ENCODE measurements at places on chromosomes 7 and 10. TPM values are rescaled to one million over a fixed set of nuclear protein-coding genes. Genes with fewer than 3 reads are reported as not detected.

DNAAF5 gene
- 47.3 TPM for total RNA-seq

COL26A1 gene
- not detected for total RNA-seq

PIP4K2A gene
- total RNA-seq = 116 TPM

MBL2 gene
- total RNA-seq = not detected

ELFN1 gene
- 0.22 TPM for total RNA-seq

GRCh38 chr7:44077061-44077460, 5.3 kb downstream of the POLM start:
- no peak for DNase-seq

GRCh38 chr10:83945982-83946718, 193.2 kb upstream of the GHITM start:
- DNase-seq = no peak

DNA sequence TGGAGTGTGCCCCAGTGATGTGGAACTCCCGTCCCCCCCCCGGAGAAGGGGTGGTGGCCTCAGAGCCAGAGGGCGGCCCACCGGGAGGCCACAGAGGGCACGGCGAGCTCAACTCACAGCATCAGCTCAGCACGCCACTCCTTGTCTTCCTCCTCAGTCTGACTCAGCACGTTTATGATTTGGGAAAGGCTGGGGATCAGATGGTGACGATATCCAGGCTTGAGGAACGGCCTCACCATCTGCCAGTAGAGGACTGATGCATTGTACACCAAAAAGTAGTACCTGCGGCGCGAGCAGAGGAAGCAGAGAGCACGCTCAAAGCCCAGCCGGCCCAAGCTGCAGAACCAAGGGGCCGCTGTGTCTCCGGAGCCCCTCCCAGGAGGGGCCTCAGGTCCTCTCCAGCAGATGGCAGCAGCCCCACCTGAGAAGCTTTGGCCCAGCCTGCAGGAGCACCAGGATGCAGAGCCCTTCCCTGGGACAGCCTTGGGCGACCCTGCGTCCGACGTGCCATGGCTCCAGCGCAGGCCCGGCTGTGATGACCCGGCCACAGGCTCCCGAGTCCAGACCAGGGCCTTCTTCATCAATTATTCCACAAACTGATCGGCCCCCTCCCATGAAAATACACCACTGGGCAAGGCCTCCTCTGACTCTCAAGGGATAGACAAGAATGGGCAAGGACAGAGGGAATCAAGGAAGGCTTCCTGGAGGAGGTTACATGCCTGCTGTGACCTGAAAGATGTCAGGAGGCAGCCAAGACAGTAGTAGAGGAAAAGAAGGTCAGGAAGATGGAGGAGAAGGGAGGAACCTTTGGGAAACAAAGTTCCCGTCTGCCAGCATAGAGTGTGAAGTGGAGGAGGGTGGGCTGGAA, 3.7 kb downstream of the CFAP46 start:
- no peak for DNase-seq

DNA sequence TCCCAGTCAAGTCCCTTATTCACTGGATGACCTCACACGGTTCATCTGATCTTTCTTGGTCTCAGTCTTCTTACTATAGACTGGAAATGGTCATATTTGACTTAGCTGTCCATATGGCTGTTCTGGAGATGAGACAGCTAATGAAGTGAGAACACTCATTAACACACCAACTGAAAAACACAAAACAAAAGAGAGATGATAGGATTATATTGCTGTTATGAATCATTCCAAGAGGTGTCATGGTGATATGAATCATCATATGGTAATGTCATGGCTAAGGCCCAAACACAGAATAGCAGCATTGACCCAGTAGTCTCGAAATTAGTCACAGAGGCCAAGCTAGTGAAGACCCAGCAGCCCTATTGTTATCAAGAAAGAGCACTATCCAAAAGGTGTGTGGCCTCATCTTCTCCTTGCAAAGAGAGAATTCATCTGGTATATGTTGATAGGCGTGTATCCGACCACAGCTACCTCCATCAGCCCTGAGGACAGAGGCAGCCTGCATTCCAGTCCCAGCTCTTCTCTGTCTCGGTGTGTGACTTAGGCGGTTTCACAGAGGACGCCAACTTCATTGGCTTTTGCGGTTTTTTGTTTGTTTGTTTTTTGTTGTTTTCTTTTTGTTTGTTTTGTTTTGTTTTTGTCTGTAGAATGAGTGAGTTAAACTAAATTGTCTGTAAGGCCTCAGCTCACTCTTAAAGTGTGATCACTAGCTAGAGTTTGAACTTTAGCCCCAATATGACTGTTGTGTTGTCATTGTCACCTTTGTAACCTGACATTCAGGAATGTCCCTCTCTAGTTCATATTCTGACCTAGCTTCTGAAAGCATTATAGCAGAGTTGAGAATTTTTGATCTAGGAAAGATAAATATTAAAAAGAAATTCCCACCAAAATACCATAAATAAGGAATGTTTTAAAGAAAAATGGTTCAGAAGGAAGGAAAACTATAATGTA, 97.4 kb upstream of the PDCD4 start:
- DNase-seq = no peak

DNA sequence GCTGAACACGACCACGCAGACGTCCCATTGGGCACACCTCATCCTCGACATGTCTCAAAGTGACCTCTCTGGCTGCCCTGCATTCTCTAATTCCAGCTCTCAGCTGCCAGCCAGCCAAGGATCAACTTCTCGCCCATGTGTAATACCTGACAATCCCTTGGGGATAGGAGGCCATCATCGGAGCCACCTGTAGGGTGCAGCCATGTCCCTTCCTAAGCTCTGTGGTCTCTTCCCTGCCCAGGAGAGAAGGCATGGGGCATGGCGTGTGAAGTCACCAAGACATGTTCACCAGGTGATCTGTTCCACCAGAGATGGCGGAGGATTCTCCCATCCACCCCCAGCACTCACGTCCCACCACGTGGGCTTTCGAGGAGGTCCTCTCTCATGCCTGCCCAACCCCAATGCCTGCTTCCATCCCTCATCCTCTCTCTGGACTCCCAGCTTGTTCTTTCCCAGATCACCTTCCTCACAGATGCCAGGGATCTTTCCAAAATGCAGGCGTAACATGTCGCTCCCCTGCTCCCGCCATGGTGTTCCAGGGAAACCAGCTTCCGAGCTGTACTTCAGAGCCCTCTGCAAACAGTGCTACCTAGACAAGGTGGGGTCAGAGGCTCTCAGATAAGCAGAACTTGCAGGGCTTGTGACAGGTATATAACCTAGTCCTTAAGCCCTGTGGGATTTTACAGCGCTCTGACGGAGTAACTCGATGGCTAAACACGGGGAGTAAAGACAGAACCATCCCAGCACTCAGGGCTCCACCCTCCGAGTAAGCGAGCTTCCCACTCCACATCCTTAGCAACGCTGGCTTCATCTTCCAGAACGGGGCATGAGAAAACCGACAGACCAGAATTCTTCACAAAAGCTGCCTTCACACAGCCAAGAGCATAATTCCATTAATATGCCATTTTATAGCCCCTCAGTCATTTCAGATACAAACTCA, 41.1 kb downstream of the BRI3 start:
- no peak for DNase-seq

DNA sequence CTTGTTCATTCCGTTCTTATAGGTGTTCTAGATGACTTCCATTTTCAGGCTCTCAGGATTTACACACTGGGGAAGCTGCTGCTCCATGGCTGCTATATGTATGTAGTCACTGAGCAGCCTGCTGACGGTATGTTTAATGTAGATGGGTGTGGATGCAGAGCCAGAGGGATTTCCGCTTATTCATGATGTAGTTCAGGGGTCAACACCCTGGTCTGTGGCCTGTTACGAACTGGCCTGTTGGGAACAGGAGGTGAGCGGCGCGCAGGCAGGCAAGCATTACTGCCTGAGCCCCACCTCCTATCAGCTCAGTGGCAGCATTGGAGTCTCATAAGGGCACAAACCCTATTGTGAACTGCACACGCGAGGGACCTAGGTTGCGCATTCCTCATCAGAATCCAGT, 33.9 kb downstream of the DNAJB6 start:
- DNase-seq = no peak

DNA sequence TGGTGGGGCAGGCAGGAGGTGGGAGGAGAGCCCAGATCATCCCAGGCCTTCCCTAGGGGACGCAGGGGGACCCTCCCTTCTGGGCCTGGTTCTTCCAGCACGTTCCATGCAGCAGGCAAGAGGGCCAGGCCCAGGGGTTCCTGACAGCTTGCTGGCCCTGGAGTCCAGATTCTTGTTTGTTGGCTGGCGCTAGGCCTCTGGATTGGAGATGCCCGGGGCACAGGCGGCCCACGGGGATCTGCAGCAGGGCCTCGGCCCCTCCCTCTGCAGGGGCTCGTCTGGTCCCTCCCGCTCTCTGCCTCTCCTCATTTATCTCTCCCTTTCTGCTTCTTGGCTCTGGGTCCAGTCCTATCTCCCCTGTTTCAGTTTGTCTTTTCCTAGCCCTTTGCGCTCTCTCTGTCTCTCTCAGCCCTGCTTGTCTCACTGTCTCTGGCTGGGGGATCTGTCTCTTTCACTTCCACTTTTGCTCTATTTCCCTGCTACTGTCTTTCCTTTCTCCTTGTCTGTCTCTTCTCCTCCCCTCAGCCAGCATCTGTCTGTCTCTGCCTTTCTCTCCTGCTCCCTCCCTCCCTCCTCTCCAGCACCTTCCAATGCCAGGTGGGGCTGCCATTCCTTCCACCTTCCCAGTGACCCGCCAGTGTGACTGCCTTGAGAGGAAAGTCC, 1.1 kb upstream of the AQP1 start:
- DNase-seq = no peak

- DNase-seq = no peak
Measured at GRCh38 chr10:5094265-5095205, at the start of gene AKR1C3. Gene AKR1C3 (plus strand): TSS chr10:5094414. CDS start chr10:5094445, 31 bp downstream.

GRCh38 chr10:60549686-60550085, 160.0 kb upstream of the ANK3 start:
- no peak for DNase-seq

GRCh38 chr10:128687408-128687807, 561.2 kb upstream of the MKI67 start:
- DNase-seq = no peak

GRCh38 chr10:131350660-131351059, 39.1 kb upstream of the TCERG1L start:
- DNase-seq = no peak

DNA sequence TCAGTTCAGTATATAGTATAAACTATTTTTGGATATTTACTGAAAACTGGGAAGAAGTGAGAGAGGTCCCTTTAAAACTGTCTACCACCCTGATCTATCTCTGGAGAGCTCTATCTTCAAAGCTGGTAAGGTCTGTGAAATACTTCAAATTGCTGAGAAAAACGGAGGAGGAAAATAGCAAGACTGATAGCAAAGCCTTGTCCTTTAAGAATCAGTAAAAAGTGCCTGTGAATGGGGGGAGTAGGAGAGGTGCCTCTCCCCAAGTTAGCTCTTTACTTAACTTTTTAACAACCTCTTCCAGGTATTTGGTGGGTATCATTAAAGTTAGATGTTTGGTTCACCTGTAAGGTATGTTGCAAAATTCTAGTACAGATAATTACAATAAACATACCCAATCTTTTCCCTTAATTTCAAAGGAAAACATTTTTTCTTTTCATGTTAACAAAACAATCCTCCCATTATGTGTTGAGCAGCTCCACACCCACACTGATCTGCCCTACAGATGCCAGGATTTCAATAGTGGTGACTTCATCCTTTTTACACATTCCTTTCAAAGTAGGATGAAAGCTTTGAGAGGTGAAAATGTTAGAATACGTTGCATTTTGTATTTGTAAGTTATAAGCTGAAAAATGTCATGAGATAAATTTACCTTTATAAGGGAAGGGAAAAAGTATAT, 149.2 kb downstream of the CRPPA start:
- DNase-seq = no peak

DNA sequence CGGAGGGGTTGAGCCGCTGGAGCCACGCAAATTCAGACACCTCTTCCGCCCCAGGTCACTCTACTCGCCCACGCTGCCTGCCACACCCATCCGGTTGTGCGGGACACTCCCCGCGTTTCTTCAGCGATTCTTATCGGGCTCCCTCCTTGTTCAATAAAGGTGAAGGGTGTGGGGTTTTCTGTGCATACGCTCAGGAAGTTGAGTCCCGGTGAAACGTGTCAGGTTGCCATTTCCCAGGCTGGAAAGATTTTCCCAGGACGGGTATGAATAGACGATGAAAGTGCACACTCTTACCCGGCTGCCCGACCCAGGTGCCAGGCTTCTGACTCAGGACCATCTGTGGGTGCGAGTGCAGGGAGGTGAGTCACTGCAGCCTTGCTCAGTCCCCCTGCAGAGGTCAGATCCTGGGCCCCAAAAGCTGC, 22.0 kb downstream of the KLF6 start:
- DNase-seq = no peak

DNA sequence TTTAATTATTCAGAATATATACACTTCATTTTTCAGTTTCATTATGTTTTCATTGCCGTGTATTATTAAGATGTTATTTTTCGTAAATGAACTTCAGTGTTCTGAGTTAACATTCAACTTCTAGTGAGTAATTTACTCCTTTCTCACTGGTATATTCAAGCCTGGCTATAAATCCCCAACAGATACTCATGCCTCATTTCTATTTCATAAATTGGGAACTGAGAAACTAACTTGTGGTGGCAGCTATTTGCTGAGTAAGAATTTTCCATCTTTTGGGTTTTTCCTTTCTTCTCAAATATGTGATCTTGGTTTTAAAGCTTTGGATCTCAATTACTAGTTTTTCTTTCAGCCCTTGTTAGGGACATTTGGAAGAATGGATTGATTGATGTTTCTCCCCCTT, 281.1 kb downstream of the CDK14 start:
- DNase-seq = no peak

DNA sequence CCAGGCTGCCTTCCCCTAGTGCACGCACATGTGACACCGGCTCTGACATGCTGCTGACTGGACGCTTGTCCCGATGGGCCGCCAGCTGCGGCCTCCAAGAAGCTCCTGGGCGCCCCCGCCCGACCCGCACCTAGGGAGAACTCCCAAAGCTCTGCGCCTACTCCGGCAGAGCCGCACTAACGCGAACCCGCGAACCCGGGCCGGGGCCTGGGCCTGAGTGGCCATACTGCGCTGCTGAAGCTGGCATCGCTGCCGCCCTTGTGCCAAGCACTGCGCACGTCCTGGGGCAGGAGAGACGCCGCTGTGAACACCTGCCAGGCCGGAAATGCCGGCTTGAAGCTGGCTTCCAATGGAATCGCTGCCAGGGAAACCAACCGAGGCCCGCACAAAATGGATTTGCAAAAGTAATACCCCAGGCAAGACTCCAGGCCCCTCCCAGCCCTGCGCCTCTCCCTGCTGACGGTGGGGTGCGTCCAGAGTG, 85.1 kb downstream of the WASHC2A start:
- DNase-seq = no peak

- DNase-seq = no peak
Measured at GRCh38 chr7:133748443-133749407, 378.4 kb upstream of the LRGUK start.

DNA sequence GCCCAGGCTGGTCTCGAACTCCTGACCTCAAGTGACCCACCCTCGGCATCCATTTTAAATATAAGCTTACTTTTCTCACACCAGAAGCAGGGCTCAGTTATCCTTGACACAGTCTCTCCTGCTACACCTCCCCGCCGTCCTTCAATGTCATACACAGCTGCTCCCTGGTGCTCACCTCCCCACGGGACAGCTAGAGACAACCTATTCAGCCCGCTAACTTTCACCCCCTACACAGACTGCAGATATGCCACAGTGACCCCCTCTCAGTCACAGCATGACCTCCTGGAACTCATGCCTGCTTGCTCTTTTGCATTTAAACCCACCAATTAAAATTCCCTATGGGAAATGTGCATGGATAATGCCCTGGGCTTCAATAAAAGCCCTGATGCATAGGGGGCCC, 44.2 kb upstream of the KCNMA1 start:
- DNase-seq = no peak

GRCh38 chr7:4123823-4124222, 558.3 kb upstream of the FOXK1 start:
- no peak for DNase-seq
